ENCODE measurements at places on chromosomes 4 and X.

DNA sequence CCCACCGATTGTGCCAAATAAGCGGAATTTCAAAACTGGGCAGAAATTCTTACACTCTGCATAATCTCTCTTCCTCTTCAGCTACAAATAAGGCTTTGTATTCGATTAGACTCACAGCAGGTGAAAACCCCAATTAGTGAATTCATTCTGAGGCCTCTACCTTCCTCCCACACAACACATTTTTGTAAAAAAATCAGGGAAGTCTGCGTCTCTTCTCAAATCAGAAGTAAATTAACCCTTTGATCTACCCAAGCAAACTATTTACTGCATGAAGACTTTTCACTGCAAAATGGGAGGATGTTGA lies 200.6 kb upstream of the FTHL17 start:
- no peak for DNase-seq

- no peak for DNase-seq
These were observed 85.9 kb downstream of the CLDN34 start for GRCh38 chrX:10052906-10053625.

DNA sequence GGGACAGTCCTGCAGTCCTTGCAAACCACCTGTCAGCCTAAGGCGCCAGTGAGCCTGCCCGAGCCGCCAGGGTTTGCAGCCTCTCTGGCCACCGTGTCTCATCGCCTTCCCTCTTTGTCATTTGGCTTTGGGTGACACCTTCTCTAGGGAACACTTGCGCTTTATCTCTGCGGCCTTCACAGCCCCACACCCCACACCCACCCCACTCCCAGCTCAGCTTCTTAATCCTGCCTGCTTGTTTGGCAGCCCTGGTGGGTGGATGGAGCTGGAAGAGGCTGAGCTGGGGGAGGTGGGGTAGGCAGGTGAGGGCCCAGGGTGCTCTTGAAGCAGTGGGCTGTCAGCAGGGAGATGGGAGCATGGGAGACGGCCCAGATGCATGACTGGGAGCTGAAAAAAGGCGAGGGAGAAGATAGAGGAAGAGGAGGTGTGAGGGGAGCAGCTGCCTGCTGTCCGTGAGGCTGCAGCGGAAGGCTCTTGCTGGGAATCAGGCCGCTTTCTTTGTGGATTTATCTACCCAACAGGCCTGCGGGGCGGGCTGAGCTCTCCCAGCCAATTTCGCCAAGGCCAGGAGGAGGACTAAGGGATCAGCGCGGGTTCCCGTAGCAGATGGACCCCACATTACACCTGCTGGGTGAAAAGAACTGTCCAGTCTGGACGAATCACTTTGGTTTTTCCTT lies 97.5 kb upstream of the STOX2 start:
- no peak for DNase-seq

- no peak for DNase-seq
These were observed 239.0 kb upstream of the JADE1 start for GRCh38 chr4:128570387-128570975.

DNA sequence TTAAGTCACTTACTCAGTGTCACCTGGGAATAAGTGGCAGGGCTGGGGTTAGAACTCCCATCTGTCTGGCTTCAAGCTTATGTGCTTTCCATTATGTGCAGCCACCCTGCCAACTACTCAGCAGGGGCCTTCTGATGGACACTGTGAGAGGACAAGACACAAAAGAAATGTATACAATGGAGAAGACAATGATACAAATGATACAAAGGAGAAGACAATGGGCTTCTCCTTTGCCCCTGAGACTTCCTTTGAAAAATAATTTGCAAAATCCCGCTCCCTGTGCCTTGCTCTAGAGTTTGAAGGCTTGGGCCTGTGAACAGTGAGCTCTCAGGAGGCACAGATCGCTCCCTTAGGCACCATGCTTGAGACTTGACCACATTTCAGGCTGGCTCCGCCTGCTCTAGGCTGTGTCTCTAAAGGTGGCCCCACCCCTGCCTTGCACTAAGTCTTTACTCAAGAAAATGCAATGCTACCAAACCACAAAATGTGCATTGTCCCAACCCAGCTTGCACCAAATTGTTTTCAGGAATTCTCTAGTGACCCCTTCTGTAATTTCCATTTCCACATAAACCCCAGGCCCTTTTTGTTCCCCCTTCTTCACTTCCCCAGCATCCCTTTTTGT lies 27.1 kb upstream of the STX18 start:
- no peak for DNase-seq

DNA sequence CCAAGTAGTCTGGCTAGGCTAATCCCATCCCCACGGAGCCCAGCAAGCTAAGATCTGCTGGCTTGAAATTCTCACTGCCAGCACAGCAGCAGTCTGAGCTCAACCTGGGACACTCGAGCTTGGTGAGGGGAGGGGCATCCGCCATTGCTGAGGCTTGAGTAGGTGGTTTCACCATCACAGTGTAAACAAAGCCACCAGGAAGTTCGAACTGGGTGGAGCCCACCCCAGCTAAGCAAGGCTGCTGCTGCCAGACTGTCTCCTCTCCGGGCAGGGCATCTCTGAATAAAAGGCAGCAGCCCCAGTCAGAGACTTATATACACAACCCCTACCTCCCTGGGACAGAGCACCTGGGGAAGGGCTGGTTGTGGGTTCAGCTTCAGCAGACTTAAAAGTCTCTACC lies 639.6 kb downstream of the IQCM start:
- DNase-seq: no peak

GRCh38 chr4:74541667-74542066 lies 96.7 kb downstream of the AREG start:
- DNase-seq: no peak

DNA sequence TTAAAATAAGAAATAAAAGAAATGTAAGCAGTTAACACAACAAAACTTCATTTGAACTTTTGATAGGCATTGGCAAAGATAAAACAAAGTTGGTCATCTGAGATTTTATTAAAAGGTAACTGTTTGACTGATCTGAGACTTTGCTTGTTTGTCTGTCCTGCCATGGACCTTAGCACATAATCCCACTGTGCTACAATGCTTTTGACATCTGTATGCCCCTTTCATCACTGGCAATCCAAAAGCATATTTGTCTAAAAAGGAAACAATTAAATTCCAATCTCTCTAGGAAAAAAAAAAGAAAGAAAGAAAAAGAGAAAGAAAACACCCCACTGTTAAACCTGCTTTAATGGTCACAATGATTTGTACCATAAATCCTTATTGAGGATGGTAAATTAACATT lies 231.0 kb downstream of the DACH2 start:
- DNase-seq: no peak

DNA sequence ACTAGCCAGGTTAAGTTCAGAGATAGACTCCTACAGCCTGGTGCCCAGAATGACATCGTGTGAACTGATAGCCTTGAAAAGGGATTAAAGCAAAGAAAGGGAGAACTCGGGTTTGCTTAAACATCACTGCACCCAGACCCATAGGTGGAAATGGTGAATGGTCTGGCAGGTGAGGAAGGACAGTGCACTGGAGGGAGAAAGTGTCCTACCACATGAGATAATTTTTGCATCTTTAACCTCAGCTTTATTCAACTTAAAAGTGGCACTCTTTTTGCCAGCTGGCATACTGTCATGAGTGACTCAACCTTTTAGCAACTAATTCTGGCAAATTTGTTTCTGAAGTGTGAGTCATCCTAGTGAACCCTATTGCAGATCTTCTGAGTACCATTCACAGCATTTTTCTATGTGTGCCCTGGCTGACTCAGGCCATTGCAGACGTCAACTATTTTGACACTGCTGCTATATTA lies 53.0 kb upstream of the DAPP1 start:
- no peak for DNase-seq

- no peak for DNase-seq
These were observed 1.6 kb downstream of the MID2 start for GRCh38 chrX:107827030-107827831.

DNA sequence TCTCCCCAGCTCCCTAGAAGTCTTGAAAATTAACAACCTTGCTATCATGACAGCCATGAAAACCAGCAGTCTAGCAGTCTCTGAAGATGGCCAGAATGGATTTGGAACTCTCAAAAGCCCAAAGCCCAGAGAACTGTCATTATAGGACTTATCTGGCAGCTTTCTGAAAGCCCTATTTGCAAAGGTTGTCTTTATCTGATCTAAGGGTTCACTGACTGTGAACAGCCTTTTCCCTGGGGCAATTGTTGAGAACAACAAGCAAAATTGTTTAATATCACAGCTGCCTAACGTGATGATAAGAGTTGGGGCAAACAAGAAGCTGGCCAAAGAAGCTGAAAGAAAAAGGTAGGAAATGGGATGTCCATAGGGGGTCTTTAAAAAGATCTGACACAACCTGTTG lies 20.9 kb upstream of the KLHL8 start:
- no peak for DNase-seq

GRCh38 chr4:90187148-90187884 lies 60.1 kb downstream of the CCSER1 start:
- DNase-seq: no peak

- DNase-seq: no peak
These were observed 7.6 kb upstream of the GJB1 start for GRCh38 chrX:71215338-71215912.

GRCh38 chr4:88807499-88807898 lies 109.9 kb upstream of the NAP1L5 start:
- no peak for DNase-seq

- DNase-seq: no peak
These were observed 29.4 kb downstream of the PTTG2 start for GRCh38 chr4:37989398-37990260.

DNA sequence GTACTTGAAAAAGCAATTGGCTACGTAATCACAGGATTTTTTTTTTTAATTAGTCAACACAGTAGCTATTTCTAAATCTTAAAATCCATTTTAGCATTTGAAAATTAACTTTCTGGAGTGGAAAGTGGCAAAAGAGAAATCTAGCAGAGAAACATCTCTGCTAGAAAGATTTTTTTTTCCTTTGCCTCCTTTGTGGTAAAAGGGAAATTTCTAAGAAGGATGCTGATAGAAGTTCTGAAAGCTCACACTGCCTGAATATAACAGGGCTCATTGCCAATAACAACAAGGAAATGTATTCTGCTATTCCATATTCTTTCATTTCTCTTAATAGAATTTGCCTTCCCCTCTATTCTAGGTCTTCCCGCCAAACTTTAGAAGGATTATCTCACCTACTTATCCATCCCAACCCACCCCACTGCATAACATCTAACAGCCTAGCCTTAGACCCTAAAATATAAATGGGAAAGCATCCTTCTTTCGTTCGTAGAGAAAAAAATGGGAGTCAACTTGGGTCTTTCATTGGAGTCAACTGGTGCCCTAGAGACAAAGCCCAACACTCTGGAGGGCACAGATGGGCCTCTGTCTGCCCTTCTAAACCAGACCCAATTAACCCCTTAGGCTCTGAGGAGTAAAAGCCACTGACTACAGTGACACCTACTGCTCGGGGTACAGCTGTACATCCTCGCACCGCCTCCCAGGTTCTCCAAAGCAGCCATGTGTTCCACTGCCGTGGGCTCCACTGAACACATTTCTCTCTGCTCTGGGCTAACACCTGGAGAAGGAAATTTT lies 103.9 kb downstream of the MAML3 start:
- DNase-seq: no peak

DNA sequence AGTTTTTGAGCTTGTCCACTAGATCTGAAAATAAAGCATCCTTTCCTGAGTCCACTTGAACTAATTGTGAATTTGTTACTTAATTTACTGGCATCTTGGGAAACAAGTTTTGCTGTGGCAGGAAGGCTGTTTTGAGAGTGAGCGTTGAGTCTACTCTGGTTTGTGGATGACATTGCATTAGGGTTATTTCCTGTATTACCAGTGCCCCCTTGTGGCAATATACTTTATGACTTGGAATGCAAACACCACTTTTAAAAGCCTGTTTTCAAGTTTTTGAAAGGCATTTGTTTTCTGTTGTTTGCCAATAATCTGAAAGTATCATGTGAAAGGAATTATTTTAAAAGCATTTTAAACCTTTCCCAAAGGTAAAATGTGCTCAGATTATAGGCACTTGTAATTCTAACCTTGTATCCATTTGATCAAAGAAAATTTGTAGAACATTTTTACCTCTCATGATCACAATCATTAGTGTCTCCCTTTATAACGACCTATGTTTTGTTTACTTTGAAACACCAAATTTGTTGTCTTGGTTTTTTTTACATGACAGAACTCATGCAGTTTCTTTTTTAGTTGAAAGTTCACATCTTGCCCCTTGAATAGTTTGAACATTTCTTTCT lies 18.0 kb upstream of the CYP2U1 start:
- no peak for DNase-seq

DNA sequence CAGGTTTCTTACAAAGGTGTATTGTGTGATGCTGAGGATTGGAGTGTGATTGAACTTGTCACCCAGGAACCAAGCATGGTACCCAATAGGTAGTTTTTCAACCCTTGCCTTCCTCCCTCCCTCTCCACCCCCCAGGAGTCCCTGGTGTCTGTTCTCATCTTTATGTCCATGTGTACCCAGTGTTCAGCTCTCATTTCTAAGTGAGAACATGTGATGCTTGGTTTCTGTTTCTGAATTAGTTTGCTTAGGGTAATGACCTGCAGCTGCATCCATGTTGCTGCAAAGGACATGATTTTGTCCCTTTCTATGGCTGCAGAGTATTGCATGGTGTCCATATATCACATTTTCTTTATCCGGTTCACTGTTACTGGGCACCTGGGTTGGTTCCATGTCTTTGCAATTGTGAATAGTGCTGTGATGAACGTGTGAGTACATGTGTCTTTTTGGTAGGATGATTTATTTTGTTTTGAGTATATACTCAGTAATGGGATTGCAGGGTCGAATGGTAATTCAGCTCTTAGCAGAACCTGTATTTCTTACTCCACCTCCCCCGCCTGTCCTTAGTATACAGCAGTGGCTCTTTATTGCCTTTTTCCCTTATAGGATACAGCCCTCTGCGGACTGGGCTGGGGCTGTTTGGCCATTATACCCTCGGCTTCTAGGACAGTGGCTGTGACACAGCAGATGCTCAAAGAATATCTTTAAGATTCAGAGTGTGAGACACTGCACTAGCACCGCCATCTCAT lies 145.4 kb downstream of the PTTG2 start:
- no peak for DNase-seq

DNA sequence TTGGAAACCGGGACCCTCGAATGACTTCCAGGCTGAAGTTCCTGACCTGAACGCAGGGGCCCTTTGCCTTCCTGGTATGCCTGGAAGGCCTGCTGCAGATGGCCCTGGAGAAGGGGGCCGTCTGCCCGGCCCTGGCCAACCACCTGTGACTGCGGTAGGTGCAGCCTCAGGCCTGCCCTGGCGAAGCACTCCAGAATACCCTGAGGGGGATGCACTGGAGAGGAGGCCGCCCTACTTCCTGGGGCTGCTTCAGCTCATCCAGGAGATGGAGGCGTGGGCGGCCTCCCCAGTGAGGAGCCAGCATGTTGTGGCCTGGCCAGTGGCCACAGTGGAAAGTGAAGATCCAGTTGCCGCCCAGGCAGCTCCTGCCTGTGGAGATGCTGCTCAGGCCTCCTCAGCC lies 26.4 kb upstream of the PNMA3 start:
- no peak for DNase-seq

GRCh38 chr4:71711985-71712348 lies 71.9 kb downstream of the GC start:
- no peak for DNase-seq

- DNase-seq: no peak
These were observed 213.9 kb downstream of the SPOCK3 start for GRCh38 chr4:167020410-167020809.

GRCh38 chr4:109846395-109847098 lies 1.4 kb upstream of the LRIT3 start:
- no peak for DNase-seq

Measured in suprapubic skin (tissue), 4 donors.